GM06990 (cell line): ENCODE measurements at places on chromosomes 2 and 18.

DNA sequence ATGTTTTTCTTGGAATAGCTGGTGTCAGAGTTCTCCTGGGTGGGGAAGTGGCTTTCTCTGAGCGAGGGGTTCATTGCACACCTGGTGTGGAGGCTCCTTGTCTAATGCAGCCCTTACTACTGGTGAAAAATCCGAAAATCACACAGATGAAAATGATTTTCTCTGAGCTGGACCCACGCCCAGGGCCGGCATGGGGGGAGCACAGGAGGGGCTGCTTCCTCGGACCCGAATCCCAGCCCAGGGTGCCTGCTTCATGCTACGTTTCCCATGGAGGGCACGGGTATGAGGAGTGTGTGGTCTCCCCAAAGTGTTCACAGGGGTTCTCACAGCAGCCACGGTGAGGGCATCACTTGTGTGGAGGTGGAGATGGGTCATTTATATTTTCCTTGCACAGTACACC is 288.0 kb upstream of the HDAC4 start:
- no peak for DNase-seq

- no peak for DNase-seq
These were observed 568.1 kb upstream of the CRIM1 start for GRCh38 chr2:35787302-35788031.

DNA sequence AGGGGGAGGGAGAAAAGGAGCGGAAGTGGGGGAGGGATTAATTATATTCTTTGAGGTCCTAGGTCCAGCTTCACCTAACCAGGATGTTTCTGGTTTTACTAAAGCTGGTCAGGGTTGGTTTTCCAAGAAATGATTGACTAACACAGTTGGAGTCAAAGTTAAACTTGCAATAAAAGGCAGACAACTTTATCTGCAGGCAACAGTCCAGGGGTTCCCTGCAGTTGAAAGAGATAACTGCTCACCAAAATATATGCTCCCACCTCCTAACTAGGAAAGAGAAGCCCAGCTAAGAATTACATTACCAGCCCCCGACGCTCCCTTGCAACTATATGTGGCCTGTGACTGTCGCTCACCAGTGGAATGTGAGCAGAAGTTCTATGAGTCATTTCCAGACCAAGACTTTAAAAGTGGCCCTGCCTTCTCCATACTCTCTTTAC is 140.0 kb upstream of the PKDCC start:
- DNase-seq, result no peak

- DNase-seq, result no peak
These were observed 44.4 kb upstream of the CCDC68 start for GRCh38 chr18:55003695-55004094.

GRCh38 chr2:195486987-195487644 is 169.9 kb upstream of the SLC39A10 start:
- DNase-seq, result peak; percentile 3

DNA sequence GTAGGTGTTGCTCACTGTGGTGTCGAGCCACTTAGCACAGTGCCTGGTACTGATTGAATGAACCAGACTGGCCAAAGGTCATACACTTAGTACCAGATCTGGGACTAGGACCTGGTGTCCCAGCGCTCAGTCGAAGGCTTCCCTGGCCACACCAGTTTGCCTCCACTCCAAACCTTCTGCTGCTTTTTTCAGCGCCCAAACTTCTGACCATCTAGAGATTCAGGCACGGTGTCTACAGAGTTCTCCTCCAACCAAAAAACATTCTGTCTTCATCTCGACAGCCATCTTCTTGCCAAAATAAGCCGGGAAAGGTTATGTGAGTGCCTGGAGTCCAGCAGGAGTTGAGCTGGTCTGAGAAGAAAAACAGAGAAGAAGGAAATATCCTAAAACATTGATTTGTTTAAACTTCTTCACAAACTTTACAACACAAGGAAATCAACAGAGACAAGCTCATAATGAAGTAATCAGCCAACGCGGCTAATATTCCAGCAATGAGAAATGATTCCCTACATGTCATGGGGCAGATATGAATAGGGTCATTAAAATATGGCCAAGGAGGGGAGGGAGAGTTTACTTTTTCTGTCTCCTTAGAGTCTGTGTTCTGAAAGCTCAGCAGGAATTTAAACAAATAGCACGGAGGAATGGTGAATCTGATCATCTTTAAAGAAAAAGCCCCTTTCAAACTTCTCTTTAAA is 2.3 kb upstream of the GLI2 start:
- no peak for DNase-seq

DNA sequence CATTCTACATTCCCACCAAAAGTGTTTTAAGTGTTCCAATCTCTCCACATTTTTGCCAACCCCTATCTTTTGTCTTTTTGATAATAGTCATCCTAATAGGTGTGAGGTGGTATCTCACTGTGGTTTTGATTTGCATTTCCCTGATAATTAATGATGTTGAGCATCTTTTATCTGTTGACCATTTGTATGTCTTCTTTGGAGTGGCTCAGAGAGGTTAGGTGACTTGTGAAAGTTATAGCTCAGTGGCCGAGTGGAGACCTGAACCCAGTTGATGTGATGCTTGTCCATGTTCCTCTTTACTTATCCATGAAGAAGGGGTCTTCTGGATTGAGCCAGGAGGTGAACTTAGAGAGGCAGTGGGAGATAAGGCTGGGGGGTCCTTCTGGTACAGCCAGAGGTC is 78.8 kb downstream of the DDX1 start:
- DNase-seq, result no peak

- no peak for DNase-seq
These were observed 23.0 kb downstream of the FAM110C start for GRCh38 chr2:23283-23682.

- DNase-seq, result no peak
These were observed 15.0 kb upstream of the GPC1 start for GRCh38 chr2:240420206-240421104.

- DNase-seq, result no peak
These were observed 89.7 kb upstream of the TTC39C start for GRCh38 chr18:23924813-23925212.

GRCh38 chr2:65350651-65351056 is 81.7 kb downstream of the SPRED2 start:
- DNase-seq, result peak; percentile 61

DNA sequence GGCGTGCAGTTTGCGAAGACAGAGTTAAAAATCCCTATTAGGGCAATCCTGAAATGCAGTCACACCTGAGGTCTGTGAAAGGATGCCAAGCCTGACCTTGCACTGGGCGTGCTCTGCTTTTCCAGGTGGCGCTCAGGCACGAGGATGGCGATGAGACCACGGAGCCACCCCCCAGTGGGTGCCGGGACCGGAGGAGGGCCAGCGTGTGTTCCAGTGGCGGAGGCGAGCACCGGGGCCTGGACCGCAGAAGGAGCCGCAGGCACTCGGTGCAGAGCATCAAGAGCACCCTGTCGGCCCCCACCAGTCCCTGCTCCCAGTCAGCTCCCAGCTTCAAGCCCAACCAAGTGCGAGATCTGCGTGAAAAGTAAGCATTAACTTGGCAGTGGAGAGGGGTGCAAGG is 203.4 kb downstream of the TPGS2 start:
- DNase-seq, result no peak

- DNase-seq, result no peak
These were observed 85.0 kb downstream of the WDSUB1 start for GRCh38 chr2:159201360-159202063.

GRCh38 chr2:219126555-219126954 is 34.1 kb downstream of the NHEJ1 start:
- no peak for DNase-seq

- no peak for DNase-seq
These were observed 772 bp downstream of the SCN2A start for GRCh38 chr2:165239856-165240515.

GRCh38 chr2:33033606-33034081 is 86.9 kb downstream of the LTBP1 start:
- no peak for DNase-seq

DNA sequence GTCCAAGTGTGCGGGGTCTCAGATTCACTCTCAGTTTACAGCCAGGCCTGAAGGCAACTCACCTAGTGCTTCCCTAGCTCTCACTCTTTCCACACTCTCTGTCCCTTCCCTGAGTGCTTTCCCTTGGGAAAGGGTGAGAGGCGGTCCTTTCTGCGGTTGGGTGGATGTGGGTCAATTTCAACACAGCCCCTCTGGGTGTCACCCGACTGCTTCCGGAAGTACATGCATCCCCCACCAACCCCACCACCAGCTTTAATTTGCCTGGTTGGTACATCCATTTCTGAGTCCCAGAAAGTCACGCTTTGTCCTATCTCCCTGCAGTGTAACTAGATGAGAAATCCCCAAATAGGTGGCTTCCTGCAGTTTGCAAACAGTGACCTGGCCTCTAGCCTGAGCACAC is 307.3 kb upstream of the MEIS1 start:
- DNase-seq, result no peak

GRCh38 chr2:231339316-231339715 is 56.2 kb upstream of the B3GNT7 start:
- DNase-seq, result no peak

- no peak for DNase-seq
These were observed 55.9 kb upstream of the HAAO start for GRCh38 chr2:42848265-42848664.

DNA sequence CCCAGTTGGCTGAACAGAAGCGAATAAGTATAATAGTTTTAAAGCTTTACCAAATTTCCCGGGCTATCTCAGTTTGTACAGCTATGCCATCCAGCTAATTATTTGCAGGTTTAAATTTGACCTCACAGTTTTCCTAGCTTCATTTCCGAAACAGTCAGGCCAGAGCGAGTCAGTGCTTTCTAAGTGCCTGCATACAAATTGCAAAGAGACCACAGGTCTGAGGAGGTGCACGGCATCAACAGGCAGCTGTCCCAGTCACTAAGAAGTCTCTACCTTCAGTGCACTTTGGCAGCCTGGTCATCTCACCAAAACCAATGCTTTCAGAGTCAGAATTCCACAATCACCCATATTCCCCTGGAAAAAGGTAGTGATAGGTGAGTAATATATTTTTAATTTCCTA is 51.9 kb downstream of the LAMA1 start:
- no peak for DNase-seq

DNA sequence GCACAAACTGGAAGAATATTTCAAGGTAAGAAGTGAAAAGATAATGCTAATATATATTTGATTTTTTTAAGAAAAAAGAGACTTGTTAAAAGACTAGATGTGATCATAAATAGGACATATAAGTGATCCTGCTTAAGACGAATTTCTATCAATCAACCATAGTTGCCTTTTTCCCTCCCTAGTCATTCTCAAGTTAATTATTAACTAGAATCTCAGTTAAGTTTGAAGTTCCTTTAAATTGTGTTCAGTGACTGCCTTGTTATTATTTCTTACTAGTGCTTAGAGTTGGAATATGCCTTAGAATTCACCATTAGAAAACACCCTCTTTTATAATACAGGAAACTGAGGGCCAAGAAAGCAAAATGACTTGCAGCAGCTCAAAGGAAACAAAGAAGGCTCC is 141.5 kb upstream of the SP5 start:
- DNase-seq, result no peak

- no peak for DNase-seq
These were observed 95.6 kb upstream of the ACVR1 start for GRCh38 chr2:157971702-157972101.

DNA sequence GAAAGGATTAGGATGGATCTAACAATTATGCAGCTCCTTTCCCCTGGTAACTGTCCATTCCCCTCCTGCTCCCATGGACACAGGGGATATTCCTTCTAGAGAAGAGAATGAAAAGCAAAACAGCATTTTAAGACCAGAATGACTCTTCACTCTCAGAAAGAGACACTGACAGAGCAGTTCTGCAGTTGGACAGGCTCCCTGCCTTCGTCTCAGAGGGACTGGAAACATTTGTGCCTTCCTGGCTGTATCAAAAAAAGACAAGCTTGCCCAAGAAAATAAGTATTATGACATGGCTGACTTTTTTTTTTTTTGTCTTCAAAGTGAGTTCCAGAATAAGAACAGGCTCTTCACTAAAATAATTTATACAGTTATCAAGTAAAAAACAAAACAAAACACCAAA is 9.5 kb downstream of the PID1 start:
- no peak for DNase-seq
